ENCODE measurements at places on chromosomes 4 and X. TPM values are rescaled to one million over a fixed set of nuclear protein-coding genes. Genes with fewer than 3 reads are reported as not detected.

DNA sequence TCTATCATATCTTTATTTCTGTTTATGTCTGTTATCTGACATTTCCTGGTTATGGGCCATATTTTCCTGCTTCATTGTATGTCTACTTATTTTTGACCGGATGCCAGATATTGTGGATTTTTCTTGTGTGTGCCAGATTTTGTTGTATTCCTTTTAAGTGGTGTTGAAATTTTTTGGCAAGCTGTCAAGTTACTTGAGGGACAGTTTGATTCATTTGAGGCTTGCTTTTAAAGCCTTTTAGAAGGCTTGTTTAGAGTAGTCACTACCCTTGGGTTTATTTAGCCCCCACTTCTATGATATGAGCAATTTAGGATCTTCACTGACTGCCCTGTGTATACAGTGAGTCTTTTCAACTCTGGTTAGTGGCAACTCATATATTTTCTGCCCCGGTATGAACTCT, 29.2 kb upstream of the NPY2R start:
- no peak for DNase-seq

- DNase-seq: no peak
Observed at GRCh38 chrX:70554948-70555347, 110.3 kb downstream of the DLG3 start.

DNA sequence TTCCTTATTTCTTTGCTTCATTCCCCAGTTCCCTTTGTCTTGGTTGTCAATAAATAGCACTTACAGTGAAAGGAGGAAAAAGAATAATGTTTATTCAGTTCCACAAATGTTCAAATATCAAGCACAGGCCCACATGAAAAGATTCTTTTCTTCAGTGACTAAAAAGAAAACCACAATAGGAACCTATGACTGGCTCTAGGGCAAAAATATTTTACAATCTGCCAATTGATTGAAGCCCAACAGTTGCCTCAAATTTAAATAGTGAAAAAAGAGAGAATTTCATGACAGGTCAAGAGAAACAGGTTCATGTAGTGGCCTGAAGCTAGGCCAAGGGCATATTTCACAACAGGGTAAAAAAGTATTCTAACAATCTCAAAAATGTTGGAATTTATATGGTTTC, 553.8 kb downstream of the CENPC start:
- no peak for DNase-seq

DNA sequence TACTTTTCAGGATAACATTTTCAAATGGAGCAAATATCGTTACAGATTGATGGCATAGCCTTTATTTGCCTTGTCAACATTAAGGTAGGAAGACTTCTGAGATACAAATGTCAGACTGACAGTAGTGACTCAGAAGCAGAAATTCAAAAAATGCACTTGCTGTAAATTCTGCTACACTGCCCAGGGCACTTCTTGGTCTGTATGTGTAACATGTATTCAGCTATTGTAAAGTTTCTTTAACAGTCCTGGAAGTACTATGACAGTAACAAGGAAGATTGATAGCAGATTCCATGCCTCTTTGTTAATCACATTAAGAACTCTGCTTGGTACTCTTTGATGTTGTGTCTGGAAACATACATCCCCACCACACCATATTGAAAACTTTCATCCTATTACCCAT, 69.6 kb upstream of the PCDH18 start:
- no peak for DNase-seq

DNA sequence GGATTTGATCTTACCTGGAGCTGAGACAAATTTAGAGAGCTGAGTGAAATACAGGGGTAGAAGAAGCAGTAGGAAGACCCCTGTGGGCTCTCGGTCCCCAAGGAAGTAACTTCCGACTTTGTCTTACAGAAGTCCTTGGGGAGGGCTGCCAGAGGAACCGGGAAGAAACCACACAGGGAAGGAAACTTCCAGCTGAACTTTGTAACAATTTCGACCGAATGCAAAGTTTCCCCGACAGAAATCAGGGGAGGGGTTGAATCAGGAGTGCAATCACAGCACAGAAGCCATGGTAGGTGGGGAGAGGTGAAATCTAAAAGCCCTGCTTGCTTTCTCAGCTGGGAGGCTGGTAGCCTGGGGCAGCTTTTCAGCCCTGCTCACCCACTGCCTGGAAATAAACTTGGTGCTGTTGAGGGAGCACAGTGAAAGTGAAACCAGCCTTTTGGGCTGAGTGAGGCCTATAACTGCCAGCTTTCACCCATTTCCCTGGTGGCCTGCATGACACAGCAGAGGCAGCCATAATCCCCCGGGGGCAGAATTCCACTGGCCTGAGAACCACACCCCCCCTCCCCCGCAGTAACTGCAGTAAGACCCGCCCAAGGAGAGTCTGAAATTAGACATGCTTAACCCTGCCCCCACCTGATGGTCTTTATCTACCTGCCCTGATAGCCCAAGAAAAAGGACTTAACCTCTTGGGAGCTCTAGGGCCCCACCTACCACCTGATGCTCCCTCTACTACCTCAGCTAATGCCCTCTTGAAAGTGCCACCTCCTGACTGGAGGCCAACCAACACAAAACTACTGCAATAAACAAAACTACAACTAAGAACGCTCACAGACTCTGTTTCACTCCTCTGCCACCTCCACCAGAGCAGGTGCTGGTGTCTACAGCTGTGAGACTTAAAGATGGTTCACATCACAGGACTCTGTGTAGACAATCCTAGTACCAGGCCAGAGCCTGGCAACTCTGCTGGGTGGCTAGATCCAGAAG, 248.2 kb downstream of the PARM1 start:
- DNase-seq: no peak

DNA sequence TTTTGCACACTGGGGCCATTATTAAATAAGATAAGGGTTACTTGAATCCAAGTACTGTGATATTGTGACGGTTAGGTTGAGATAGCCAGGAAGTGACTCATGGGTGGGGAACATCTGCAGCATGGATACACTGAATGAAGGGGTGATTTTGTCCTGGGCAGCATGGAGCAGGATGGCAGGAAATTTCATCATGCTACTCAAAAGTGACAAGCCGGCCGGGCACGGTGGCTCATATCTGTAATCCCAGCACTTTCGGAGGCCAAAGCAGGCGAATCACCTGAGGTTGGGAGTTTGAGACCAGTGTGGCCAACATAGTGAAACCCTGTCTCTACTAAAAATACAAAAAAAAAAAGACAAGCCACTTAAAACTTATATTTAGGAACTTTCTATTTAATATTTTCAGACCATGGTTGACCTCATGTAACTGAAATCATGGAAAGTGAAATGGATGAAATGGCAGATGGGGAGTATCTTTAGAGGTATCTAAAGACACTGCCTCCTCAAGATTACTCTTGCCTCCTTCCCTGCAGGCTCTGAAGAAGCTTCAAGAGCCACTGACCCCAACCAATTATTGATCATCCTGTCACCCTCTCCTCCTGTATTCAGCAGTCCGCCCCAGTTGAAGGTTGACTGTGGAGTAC, 3.9 kb upstream of the TRIM60 start:
- no peak for DNase-seq

- DNase-seq: no peak
Observed at GRCh38 chr4:170198747-170199146, 109.0 kb upstream of the AADAT start.

GRCh38 chr4:123325241-123325681, 71.3 kb upstream of the SPRY1 start:
- DNase-seq: no peak

DNA sequence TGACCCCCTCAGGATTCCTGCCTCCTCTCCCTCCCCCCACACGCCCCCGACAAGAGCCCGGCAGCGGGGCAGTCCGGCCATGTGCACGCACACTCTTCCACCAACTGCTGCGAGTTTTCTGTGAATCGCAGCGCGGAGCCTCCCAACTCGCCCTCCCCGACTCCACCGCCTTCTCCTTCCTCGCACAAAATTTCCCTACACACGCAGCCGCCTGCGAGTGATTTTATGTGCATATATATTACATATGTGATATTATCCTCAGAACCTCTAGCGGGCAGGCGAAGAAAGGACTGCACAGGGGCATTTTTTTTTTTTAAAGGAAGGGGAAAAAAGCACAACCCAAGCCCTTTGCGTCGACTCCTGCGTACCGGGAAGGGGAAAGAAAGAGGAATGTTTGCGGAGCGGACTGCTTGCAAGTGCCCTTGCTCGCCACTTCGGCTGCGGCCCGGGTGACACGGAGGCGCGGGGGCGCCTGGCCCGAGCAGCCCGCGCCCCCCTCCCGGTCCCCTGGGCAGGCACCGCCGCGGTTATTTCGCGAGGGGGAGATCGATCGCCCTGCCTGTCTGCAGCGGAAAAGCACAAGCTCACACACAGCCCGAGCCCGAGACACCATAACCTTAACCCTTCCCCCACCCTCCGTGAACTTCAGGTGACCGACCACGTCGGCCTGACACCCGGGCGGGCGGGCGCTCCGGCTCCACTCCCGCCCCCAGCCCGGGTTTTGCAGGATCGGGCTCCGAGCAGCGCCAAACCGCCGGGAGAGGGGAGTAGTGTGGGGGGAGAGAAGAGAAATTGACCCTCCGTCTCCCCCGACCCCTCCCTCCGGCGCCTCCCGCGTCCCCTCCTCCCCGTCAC, 2.3 kb downstream of the ZNF827 start:
- DNase-seq: peak; percentile 51

GRCh38 chr4:88821522-88821921, 123.9 kb upstream of the NAP1L5 start:
- DNase-seq: no peak

GRCh38 chrX:81392396-81392795, 190.5 kb downstream of the SH3BGRL start:
- DNase-seq: no peak

GRCh38 chr4:6250984-6251295, 18.7 kb upstream of the WFS1 start:
- DNase-seq: no peak

DNA sequence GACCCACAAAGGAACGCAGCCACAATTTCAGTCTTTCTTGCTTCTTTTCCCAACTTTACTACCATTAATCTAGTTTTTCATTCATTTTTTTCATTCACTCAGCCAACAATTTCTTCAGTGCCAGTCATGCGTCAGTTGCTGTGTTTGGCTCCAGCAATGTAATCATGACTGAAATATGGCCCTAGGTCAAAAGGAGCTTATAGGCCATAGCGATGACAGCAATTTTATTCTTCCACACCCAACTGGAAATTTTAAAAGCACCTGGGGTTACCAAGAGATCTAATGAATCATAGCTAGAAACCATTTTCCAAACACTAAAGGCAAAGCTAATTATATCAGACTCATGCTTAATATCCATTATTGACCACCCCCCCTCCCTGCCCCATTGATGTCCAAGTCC, 29.8 kb upstream of the C1QTNF7 start:
- no peak for DNase-seq

GRCh38 chr4:57945298-57945697, 835.1 kb upstream of the IGFBP7 start:
- DNase-seq: no peak

DNA sequence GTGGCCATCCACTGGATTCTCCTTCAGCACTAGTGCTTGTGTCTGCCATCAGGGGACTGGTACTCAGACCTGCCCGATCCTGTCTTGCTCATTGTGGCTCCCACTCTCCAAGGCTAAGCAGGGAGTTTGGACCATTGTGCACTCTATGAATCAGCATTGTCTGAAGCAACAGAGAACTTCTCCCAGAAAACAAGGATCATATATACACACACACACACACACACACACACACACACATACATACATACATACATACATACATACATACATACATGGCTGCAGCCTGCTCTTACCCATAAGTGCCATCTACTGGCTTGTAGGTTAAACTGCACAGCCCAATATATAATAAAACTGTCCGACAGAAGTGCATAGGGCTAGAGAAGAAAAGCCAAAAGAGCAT, 345.3 kb upstream of the LCORL start:
- DNase-seq: no peak

DNA sequence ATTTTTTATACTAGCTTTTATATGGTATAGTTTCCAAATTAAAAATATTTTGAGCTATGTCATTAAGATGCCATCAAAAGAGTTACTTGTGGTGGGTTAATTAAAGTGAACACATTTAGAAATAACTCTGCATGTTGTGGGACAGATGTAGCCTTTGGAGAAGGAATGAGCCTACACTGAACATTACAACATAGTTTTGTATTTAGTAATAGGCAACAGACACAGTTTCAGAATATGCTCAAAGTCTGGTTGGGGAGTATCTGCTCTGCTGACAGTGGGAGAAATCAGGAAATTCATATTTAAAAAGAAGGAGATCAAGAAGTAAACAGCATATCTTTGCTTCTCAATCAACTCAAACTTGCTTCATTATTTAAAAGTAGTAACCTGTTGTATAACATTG, 23.7 kb downstream of the EMCN start:
- no peak for DNase-seq

DNA sequence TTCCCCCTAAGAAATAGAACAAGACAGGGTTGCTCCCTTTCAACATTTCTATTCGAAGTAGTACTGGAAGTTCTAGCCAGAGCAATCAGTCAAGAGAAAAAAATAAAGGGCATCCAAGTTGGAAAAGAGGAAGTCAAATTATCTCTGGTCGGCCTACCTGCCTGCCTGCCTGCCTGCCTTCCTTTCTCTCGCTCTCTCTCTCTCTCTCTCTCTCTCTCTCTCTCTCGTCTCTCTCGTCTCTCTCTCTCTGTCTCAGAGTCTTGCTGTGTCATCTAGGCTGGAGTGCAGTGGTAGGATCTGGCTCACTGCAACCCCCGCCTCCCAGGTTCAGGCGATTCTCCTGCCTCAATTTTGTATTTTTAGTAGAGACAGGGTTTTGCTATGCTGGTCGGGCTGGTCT, 42.9 kb downstream of the CCKAR start:
- no peak for DNase-seq

GRCh38 chr4:183961795-183962194, 56.7 kb downstream of the STOX2 start:
- no peak for DNase-seq

DNA sequence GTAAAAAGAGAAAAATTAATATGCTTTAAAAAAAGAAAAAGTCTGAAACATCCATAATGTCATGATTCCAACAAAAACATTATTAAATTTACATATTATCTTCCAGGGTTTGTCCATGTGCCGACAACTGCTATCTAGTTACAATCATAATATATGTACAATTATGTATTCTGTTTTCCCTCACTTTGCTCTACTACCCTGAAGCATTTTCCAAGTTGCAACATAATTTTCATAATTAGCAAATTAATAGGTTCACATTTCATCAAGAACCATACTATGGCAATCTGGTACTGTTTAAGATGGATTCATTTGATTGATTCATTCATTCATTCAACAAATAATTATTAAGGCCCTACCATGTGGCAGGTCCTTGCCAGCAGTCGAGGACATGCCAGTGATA, 128.9 kb upstream of the LEF1 start:
- no peak for DNase-seq

The PPARGC1A gene
- total RNA-seq: 29.6 TPM

The DCHS2 gene
- 0.08 TPM for total RNA-seq

The WDR13 gene
- 86.7 TPM for total RNA-seq

The PAGE3 gene
- total RNA-seq: not detected

The AFF1 gene
- 37.2 TPM for total RNA-seq

The GPR82 gene
- 0.28 TPM for total RNA-seq

The TAF7L gene
- 0.08 TPM for total RNA-seq

The TXK gene
- 1.1 TPM for total RNA-seq

The ABCE1 gene
- 18.8 TPM for total RNA-seq

The KLF8 gene
- 0.58 TPM for total RNA-seq

The KCND1 gene
- 0.68 TPM for total RNA-seq

The GPRIN3 gene
- 0.40 TPM for total RNA-seq

The SPANXB1 gene
- not detected for total RNA-seq

The NPNT gene
- total RNA-seq: 2.0 TPM

The CLNK gene
- total RNA-seq: not detected

The SOD3 gene
- 2.9 TPM for total RNA-seq

All from left lobe of liver (tissue), 2 donors.